ENCODE measurements at places on chromosomes 1 and 21. TPM values are rescaled to one million over a fixed set of nuclear protein-coding genes. Genes with fewer than 3 reads are reported as not detected.

OR10J1 gene
- total RNA-seq, result not detected

KRTAP12-2 gene
- total RNA-seq, result not detected

PARS2 gene
- total RNA-seq, result 7.2 TPM

CLEC20A gene
- not detected for total RNA-seq

ECM1 gene
- total RNA-seq, result 33.6 TPM

PSRC1 gene
- 3.6 TPM for total RNA-seq

WNT9A gene
- 6.5 TPM for total RNA-seq

AKR7A3 gene
- 0.19 TPM for total RNA-seq

LRRIQ3 gene
- 1.6 TPM for total RNA-seq

S100A7 gene
- total RNA-seq, result not detected

PCP4 gene
- not detected for total RNA-seq

MKNK1 gene
- total RNA-seq, result 15.4 TPM

SYTL1 gene
- total RNA-seq, result 0.05 TPM

DCLRE1B gene
- 5.3 TPM for total RNA-seq

S100A9 gene
- total RNA-seq, result not detected

WDR64 gene
- not detected for total RNA-seq

CDCA8 gene
- total RNA-seq, result 0.05 TPM

IRF6 gene
- 1.2 TPM for total RNA-seq

AADACL3 gene
- total RNA-seq, result not detected
